ENCODE measurements at places on chromosomes 3 and 15.

- peak overlapping the region; percentile 24 for H3K4me3 ChIP-seq
- H3K36me3 ChIP-seq: peaks cover 15% of the 10 kb centered on the region
- peaks cover 55% of the 10 kb centered on the region for H3K4me1 ChIP-seq
- peak overlapping the region; percentile 87 for H3K27ac ChIP-seq
- no peak for DNase-seq
Observed at GRCh38 chr3:37935290-37935668, 55.3 kb upstream of the VILL start.

DNA sequence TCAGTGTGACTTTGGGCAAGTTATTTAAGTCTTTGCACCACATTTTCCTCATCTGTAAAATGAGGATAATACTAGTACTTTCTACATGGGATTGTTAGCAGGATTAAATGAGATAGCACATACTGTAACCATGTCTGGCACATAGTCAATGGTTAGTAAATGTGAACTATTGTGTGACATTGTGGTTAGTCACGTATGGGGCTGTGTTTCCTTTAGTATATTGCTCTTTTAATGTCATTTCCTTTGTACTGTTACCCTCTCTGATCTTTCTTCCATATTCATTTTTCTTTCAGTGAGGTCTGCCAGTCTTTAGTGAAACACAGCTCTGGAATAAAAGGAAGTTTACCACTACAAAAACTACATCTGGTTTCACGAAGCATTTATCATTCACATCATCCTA, 21.4 kb downstream of the OPA1 start:
- H3K4me3 ChIP-seq: no peak overlapping the region
- no peak for DNase-seq
- no peaks in the 10 kb centered on the region for H3K27me3 ChIP-seq
- H3K36me3 ChIP-seq: peaks cover 19% of the 10 kb centered on the region
- no peaks in the 10 kb centered on the region for H3K4me1 ChIP-seq
- no peak overlapping the region for H3K27ac ChIP-seq

- no peak overlapping the region for H3K4me3 ChIP-seq
- DNase-seq: no peak
- H3K36me3 ChIP-seq: peaks cover 29% of the 10 kb centered on the region
- no peak overlapping the region for H3K27ac ChIP-seq
- H3K27me3 ChIP-seq: no peaks in the 10 kb centered on the region
- H3K4me1 ChIP-seq: peaks cover 34% of the 10 kb centered on the region
Observed at GRCh38 chr3:97968376-97968775, 3.9 kb downstream of the RIOX2 start.

DNA sequence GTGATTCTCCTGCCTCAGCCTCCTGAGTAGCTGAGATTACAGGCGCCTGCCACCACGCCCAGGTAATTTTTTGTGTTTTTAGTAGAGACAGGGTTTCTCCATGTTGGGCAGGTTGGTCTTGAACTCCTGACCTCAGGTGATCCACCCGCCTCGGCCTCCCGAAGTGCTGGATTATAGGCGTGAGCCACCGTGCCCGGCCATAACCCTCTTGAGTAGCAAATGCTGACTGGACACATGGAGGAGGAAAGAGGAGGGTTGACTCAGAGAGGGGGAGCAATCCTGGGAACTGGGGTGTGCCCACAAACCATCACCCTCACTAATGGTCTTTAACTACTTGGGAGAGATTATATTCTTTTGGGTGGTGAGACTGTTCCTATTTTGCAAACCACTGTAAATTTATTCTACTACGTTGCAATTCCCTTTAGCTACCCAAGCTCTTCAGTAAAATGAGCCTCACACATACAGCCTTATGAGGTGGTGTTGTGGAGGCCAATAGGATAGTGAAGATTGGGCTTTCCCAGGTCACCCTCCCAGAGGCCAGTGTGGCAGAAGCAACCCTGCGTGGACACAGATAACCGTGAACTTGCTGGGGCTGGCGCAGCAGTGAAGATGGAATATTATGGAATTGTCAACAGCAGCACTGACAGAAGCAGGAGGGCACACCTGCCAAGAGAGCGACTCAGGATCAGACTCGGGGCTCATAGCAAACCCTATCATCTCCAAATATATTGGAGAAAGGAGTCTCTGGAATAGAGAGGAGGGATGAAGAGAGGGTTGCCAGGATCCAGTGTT, 37.4 kb downstream of the TLNRD1 start:
- H3K36me3 ChIP-seq: no peaks in the 10 kb centered on the region
- H3K27me3 ChIP-seq: no peaks in the 10 kb centered on the region
- DNase-seq: no peak

DNA sequence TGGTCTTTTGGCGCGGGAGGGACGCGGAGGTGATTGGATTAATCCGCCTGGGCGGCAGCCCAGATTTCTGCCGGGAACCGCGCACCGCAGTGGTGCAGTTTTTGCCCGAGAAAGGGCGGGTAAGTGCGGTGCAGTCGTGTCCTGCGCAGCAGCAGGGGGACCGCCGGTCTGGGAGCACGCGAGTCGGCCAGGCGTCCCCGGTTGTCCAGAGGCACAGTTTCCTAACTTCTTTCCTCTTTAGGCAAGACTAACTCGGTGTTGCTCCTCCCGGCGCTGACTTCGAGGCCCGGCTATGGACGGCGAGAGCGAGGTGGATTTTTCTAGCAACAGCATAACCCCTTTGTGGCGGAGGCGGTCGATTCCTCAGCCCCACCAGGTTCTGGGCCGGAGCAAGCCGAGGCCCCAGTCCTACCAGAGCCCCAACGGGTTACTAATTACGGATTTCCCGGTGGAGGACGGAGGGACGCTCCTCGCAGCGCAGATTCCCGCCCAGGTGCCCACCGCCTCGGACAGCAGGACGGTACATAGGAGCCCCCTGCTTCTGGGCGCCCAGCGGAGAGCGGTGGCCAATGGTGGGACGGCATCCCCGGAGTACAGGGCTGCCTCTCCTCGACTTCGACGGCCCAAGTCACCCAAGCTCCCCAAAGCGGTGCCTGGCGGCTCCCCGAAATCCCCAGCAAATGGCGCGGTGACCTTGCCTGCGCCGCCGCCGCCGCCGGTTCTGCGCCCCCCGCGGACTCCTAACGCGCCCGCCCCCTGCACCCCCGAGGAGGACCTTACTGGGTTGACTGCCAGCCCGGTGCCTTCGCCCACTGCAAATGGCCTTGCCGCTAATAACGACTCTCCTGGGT, 736 bp downstream of the ARHGEF26 start:
- H3K27me3 ChIP-seq: peaks cover 26% of the 10 kb centered on the region
- peak overlapping the region; percentile 87 for H3K27ac ChIP-seq
- H3K36me3 ChIP-seq: peaks cover 5% of the 10 kb centered on the region
- no peak for DNase-seq
- H3K4me1 ChIP-seq: peaks cover 31% of the 10 kb centered on the region

- no peaks in the 10 kb centered on the region for H3K27me3 ChIP-seq
- no peak overlapping the region for H3K4me3 ChIP-seq
- H3K27ac ChIP-seq: no peak overlapping the region
- H3K36me3 ChIP-seq: no peaks in the 10 kb centered on the region
- no peak for DNase-seq
Observed at GRCh38 chr3:95289295-95289694, 1226.4 kb downstream of the NSUN3 start.

GRCh38 chr3:55735976-55736375, 248.9 kb upstream of the WNT5A start:
- no peak overlapping the region for H3K27ac ChIP-seq
- H3K4me3 ChIP-seq: no peak overlapping the region
- peaks cover 15% of the 10 kb centered on the region for H3K27me3 ChIP-seq
- H3K36me3 ChIP-seq: no peaks in the 10 kb centered on the region
- DNase-seq: no peak

- peaks cover 4% of the 10 kb centered on the region for H3K4me1 ChIP-seq
- no peak overlapping the region for H3K27ac ChIP-seq
- DNase-seq: no peak
- H3K27me3 ChIP-seq: no peaks in the 10 kb centered on the region
- H3K36me3 ChIP-seq: peaks cover 3% of the 10 kb centered on the region
Observed at GRCh38 chr3:189084620-189085019, 87.2 kb upstream of the TPRG1 start.

GRCh38 chr3:149705416-149705815, 46.9 kb downstream of the COMMD2 start:
- no peaks in the 10 kb centered on the region for H3K27me3 ChIP-seq
- no peak overlapping the region for H3K27ac ChIP-seq
- H3K36me3 ChIP-seq: no peaks in the 10 kb centered on the region
- H3K4me1 ChIP-seq: no peaks in the 10 kb centered on the region

DNA sequence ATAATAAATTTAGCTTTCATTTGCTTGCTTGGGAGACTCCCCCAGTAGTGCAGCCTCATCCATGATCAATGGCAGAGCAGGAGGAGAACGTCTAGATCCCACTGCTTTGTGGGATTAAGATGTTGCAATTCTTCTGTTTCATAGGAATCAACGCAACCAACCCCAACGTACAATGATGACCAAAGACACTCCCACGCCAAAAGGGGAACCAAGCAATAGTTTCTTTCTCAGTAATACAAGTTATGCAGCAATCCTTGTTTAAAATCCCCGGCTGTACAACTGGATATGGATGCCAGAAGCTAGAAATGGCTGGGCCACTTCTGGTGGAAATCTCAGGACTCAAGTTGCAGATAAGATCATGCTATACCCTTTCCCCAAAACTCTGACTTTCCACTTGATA, 411.2 kb downstream of the VPS13C start:
- H3K4me3 ChIP-seq: no peak overlapping the region
- no peak for DNase-seq
- H3K27me3 ChIP-seq: peaks cover 30% of the 10 kb centered on the region
- peaks cover 10% of the 10 kb centered on the region for H3K4me1 ChIP-seq

DNA sequence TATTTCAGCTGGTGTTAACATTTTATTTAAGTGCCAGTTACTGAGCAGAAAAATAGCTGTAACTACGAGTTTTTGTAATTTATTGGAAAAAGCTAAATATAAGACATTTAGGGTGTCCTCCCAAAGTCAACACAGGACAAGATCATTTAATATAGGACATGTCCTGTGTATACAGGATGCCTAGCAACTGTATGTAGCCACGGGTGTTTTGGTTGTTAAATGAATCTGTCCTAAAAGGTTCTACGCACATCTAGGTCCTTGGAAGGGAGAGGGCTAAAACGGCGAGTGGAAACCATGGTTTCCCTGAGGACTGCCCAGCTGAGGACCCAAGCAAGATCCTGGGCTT, 565 bp upstream of the ZNF621 start:
- peak overlapping the region; percentile 96 for H3K27ac ChIP-seq
- DNase-seq: no peak
- H3K4me1 ChIP-seq: peaks cover 20% of the 10 kb centered on the region

- no peaks in the 10 kb centered on the region for H3K4me1 ChIP-seq
- H3K36me3 ChIP-seq: peaks cover 8% of the 10 kb centered on the region
- H3K4me3 ChIP-seq: no peak overlapping the region
- H3K27me3 ChIP-seq: no peaks in the 10 kb centered on the region
- DNase-seq: peak; percentile 11
Observed at GRCh38 chr15:100174904-100175275, 166.9 kb downstream of the ADAMTS17 start.

GRCh38 chr3:56939834-56940233, 120.6 kb upstream of the SPATA12 start:
- peaks cover 14% of the 10 kb centered on the region for H3K4me1 ChIP-seq
- DNase-seq: no peak
- H3K4me3 ChIP-seq: no peak overlapping the region
- H3K27ac ChIP-seq: no peak overlapping the region
- no peaks in the 10 kb centered on the region for H3K27me3 ChIP-seq

DNA sequence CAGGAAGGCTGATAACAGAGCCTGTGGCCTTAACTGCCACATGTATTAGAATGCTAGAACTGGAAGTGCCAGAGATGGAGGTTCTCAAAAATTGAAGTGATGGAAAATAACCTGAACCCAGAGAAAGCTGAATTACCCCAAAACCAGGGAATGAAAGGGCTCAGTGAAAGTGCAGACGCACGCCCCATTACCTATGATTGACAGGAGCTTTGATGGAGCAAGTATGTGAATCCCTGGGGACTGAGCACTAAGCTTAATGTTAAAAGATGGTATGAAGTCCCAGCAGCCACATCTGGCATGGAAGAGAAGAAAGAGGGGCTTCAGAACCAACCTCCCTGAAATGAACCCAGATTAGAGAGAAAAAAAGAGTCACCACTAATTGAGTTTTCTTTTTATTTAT, 118.4 kb upstream of the FHIT start:
- no peak overlapping the region for H3K27ac ChIP-seq
- no peak for DNase-seq
- peaks cover 3% of the 10 kb centered on the region for H3K27me3 ChIP-seq
- H3K36me3 ChIP-seq: no peaks in the 10 kb centered on the region
- no peak overlapping the region for H3K4me3 ChIP-seq
- peaks cover 4% of the 10 kb centered on the region for H3K4me1 ChIP-seq

DNA sequence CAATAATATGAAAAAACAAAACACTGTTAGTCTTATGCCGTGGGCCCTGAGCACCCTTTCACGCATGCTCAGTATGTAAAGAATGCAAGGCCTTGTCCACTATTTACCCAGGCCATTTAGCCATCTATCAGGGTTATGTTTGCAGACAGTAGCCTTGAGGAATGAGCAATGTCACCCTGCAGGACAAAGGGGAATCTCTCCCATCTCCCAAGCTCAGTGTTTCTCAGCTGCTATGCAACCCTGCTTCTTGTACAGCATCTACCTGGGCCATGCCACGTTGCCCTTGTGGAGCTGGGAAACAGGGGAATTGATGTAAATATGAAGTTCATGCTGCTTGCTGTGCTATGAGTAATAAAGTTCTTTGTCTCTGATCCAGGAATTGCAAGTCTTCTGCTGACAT, 51.5 kb upstream of the SLCO2A1 start:
- H3K27me3 ChIP-seq: no peaks in the 10 kb centered on the region
- no peaks in the 10 kb centered on the region for H3K4me1 ChIP-seq
- no peak overlapping the region for H3K27ac ChIP-seq
- no peaks in the 10 kb centered on the region for H3K36me3 ChIP-seq

- peaks cover 4% of the 10 kb centered on the region for H3K27me3 ChIP-seq
- peak overlapping the region; percentile 83 for H3K27ac ChIP-seq
- peaks cover 9% of the 10 kb centered on the region for H3K4me1 ChIP-seq
- no peaks in the 10 kb centered on the region for H3K36me3 ChIP-seq
- DNase-seq: peak; percentile 73
- peak overlapping the region; percentile 87 for H3K4me3 ChIP-seq
Observed at GRCh38 chr15:94844538-94845389, 613.4 kb downstream of the MCTP2 start.

GRCh38 chr15:101358895-101359294, 63.8 kb upstream of the SNRPA1 start:
- H3K4me1 ChIP-seq: peaks cover 4% of the 10 kb centered on the region
- peaks cover 4% of the 10 kb centered on the region for H3K27me3 ChIP-seq
- peak overlapping the region; percentile 61 for H3K27ac ChIP-seq
- H3K4me3 ChIP-seq: no peak overlapping the region
- H3K36me3 ChIP-seq: no peaks in the 10 kb centered on the region

DNA sequence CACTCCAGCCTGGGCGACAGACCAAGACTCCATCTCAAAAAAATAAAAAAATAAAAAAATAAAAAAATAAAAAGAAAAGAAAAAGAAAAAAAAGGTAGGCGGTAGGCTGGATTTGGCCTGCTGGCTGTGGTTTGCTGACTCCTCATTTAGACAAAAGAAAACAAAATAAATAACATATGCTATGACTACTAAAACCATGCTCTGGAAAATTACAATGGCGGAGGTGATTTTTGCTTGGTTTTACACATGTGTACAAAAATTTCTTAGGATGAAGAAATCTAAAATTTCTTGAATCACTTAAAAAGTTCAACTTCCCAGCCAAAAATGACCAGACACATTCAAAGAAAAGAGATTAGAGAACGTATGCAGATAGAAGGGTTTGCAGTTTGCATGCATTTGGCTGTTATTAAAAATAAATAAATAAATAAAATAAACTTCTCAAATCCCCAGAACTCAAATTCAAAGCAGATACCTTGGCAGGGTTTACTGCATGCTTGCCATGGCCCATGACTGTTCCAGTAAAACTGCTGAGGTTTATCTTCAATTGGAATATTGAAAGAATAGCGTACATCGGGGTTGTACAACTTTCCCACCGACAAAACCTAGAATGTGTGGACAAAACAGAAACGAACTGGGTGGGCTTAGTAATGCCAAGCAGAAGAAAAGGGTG, 65.9 kb downstream of the ADAMTS9 start:
- peaks cover 42% of the 10 kb centered on the region for H3K36me3 ChIP-seq
- H3K27me3 ChIP-seq: no peaks in the 10 kb centered on the region
- H3K4me1 ChIP-seq: no peaks in the 10 kb centered on the region
- no peak overlapping the region for H3K27ac ChIP-seq

All from type B pancreatic cell (in vitro differentiated cells).